Stimulated activated CD4-positive, alpha-beta T cell treated with anti-CD3 and anti-CD28 coated beads, TNF-alpha, amount 100 ng/mL, for 48 hours (primary cell): ENCODE measurements at places on chromosomes 6 and 20.
A peak's percentile ranks its signal among the peaks of the same experiment; 100 is the strongest.

DNA sequence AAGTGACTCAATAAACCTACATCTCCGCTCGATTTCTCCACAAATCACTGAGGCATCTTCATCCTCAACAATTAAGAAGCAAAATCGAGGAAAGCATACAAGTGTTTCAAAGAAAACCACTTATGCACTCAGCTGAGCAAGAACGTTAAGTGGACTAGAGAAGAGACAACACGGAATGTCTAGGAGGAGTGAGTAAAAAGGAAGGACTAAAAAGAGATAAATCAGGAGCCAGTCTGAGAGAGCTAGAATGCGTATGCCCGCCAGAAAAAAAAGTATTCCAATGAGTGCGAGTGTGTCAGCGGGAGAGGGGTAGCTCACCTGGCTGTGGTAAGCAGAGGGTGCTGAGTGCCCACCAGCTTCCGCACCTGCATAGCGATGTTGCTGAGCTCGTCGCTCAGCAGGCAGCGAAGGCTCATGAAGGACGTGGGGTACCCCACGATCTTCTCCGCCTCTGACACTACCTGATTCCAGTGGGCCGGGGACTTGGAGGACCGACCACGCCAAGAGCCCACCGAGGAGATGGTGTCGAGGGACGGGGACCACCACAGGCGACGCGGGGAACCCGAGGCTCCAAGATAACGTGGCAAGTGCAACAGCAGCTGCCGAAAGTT lies 587 bp downstream of the PDSS2 start:
- peak; percentile 18 for DNase-seq

DNA sequence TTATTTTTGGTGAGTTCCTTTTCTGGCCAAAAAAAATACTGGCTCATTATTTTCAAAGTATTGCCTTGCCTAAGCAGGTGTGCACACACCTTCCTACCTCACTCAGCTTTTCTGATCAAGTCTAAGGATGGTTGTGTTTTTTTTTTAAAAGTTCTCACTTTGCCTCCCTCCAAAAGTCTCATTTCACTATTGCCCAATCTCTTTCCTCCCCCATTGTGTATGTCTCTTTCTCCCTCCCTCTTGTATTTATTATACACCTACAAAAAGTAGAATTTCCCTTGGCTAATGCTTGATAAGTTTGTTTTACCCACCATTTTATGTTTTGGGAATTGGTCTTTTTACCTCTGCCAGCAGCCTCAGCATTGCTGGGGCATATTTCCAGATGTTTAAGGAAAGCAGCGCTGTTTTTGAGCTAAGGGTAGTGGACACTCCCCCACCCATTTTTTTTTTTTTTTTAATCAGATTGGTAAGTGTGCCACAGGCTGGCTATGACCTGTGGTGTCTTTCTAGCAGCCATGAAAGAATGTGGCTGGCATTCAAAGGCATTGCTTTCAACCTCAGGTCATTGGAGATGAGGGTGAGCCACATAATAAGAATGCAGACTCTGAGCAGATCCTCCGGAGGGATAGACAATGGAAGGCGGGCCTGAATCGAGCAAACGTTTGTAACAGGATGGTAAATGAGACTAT lies 668.6 kb downstream of the UTRN start:
- DNase-seq: no peak

- DNase-seq: no peak
Measured at GRCh38 chr6:89536231-89536630, 102.3 kb downstream of the LYRM2 start.

- DNase-seq: no peak
Measured at GRCh38 chr6:113693851-113694250, 163.3 kb upstream of the MARCKS start.

DNA sequence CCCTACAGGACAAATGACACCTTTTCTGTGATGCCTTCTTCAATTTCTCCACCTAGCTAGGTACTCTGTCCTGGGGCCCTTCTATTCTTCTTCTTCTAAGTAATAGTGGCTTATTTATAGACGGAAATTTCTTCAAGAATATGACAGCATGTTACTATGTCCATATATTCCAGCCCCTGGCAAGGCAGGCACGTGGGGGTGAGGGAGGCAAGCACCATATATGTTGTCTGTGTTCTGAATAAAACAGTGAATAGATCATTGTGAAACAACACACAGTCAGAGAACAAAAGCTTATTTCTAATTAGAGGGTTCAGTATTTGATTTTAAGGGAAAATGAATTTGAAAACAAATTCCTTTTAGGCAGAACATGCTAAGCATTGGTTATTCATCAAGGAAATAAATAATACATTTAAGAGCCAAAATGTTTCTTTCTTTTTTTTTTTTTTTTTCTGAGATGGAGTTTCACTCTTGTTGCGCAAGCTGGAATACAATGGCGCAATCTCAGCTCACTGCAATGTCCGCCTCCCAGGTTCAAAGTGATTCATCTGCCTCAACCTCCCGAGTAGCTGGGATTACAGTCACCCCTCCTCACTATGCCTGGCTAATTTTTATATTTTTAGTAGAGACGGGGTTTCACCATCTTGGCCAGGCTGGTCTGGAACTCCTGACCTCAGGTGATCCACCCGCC lies 6.2 kb downstream of the HEBP2 start:
- no peak for DNase-seq

- no peak for DNase-seq
Measured at GRCh38 chr20:64140061-64140931, 24.0 kb upstream of the MYT1 start.
